GM12865 (cell line): ENCODE measurements at places on chromosomes 7 and 10.
A peak's percentile ranks its signal among the peaks of the same experiment; 100 is the strongest.

- no peak for DNase-seq
Observed at GRCh38 chr7:75977743-75978142, 16.7 kb downstream of the TMEM120A start.

DNA sequence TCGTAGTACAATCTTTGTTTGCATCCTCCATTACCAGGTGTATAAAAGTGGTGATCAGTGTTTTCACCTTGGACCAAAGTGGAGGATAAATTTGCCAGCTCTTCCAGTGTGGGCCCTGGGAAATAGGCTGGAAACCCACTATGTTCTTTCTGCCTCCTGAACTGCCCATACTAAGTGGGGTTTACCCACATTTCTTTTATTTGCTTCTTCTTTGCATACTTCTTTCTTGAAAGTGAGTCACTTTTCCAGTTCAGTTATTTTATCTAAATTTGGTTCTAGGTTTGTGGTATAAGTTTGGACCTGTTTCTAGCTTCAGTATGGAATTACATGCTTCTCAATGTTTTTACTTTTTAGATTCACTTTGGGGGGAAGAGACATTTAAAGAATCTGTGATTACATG is 126.2 kb upstream of the ACBD5 start:
- DNase-seq = no peak

- DNase-seq = peak; percentile 89
Observed at GRCh38 chr10:103481974-103482531, 3.0 kb upstream of the CALHM3 start.

DNA sequence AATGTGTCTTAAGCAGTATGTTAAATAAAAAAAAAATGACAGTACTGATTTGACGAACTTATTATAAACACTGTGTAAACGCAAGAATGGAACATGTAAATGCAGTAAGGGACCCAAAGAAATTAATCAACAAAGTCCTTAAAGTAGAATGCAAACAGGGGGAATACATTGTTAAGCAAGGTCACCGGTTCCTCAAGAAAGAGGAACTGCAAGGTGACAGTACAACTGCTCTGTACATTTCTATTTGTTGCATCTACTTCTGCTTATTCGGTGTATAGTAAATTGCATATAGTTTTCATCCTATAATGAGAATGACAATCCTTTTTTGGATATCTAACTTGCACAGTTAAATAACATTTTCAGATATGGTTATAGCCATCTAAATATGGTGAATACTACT is 387.0 kb upstream of the SEMA3D start:
- DNase-seq = no peak

GRCh38 chr10:73073627-73074026 is 23.0 kb downstream of the P4HA1 start:
- DNase-seq = no peak
